ENCODE measurements at places on chromosomes 3 and 15.

GRCh38 chr3:111653766-111654165 is 58.6 kb upstream of the ZBED2 start:
- no peak for DNase-seq

GRCh38 chr15:58292751-58293175 is 139.0 kb upstream of the LIPC start:
- DNase-seq, result no peak

DNA sequence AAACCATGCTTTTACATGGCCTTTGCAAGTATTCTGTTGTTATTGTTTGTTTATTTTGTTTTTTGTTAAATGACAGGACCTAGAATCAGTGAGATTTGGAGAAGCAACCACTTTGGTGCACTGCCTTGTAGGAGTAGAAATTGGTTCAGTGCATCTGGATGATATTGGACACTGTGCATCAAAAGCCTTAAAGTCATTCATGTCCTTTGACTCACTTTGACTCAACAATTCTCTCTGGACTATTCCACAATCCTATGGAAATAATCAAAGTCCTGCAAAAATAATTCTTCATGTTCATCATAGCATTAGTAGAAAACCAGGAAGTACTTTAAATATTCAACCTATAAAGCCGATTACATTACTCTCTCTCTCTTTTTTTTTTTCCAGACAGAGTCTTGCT is 224.8 kb downstream of the ABHD5 start:
- no peak for DNase-seq

DNA sequence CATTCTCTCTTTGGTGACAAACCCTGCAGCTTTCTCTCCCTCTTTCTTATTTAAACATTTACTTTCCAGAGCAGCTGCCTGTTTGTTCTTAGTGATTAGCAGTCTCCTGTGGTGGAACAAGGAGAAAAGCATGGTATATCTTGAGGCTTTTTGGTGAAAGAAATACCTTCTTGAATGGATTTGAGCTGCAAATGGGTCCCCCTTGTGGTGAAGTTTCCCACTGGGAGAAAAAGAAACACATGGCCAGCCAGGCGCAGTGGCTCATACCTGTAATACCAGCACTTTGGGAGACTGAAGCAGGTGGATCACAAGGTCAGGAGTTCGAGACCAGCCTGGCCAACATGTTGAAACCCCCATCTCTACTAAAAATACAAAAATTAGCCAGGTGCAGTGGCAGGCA is 48.3 kb upstream of the ACP3 start:
- DNase-seq, result peak; percentile 14

DNA sequence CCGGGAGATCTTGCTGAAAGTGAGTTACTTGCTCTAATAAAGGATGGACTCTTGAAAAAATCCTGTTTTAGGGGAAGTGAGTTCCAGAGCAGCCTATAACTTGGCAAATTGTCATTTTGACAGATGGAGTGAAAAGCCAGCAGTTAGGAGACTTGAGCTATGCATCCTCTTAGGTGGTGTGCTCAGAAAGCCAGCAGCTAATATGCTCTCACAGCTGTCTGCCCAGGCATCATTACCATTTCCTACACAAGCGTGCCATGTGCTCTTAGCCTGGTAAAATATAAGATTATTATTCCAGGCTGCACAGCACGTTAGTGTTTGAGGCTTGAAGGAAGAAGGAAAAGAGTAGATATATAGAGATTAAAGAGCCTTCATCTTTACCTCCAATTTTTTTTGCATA is 151.0 kb downstream of the CHL1 start:
- DNase-seq, result no peak

- DNase-seq, result no peak
Measured at GRCh38 chr15:50210462-50211157, 28.6 kb downstream of the SLC27A2 start.

DNA sequence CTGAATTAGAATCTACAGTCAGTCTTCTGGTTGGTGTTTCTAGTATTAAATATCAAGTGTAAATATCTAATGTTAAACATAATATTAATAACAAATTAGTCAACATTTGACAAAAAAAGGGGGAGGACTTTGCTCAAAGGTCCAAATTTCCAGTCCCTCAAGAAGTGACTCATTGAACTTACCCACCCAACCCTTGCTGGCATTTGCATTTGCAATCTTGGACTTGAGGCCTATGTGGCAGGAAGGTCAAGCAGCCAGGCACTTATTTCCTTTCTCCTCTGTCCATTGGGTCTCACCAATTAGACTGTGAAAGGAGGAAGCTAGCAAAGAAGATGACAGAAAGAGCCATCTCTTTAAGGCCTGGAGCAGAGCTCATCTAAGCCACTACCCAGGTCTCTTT is 174.0 kb downstream of the THRB start:
- no peak for DNase-seq

DNA sequence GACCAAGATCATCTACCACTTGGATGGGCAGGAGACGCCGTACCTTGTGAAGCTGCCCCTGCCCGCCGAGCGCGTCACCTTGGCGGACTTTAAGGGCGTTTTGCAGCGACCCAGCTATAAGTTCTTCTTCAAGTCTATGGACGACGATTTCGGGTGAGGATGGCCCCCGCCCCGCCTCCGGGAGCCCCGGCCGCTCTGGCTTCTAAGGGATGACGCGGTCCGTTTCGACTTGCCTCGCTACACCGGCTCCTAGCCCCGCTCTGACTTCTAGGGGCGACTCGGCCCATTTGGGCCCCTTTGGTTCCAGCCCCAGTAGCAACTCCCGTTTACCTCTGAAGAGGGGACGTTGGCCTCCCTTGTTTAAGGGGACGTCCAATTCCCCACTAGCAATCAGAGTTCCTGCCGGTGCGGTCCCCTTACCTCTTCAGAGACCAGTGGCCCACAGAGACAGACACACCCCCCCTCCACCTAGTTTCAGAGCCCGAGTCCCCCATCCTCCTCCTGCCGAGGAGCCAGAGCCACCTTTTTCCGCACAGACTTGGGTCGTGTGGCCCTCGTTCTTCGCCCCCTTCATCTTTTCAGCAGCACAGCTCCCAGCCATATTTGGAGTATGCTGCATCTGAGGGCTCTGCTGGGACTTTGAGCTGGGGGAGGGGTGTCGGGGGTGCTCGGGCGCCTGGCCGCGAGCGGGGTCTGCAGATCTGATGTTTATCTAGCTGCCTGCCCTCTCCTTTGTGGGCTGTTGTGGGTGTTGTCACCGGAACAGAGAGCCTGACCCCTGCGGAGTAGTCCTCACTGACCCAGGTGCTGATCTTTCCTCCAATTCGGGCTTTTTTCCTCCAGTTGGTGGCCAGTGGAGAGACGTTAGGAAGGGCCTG is 706 bp downstream of the DVL3 start:
- no peak for DNase-seq

DNA sequence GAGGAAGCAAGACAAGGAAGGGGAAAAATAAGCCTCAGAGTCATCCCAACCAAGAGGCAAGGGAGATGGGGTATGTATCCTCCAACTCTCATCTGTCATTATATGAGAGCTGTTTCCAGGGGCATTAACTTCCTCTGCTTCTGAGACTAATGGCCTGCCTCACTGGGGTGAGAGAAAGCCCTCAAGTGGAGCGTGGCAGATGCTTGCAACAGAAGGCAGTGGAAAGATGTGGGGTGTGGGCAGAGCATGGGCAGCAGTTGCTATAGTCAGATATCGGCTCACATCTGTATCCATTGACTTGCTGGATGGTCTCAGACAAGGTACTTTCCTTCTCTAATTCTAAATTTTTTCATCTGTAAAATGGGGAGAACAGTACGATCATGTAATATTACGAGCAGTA is 81.7 kb upstream of the PLCL2 start:
- DNase-seq, result no peak

DNA sequence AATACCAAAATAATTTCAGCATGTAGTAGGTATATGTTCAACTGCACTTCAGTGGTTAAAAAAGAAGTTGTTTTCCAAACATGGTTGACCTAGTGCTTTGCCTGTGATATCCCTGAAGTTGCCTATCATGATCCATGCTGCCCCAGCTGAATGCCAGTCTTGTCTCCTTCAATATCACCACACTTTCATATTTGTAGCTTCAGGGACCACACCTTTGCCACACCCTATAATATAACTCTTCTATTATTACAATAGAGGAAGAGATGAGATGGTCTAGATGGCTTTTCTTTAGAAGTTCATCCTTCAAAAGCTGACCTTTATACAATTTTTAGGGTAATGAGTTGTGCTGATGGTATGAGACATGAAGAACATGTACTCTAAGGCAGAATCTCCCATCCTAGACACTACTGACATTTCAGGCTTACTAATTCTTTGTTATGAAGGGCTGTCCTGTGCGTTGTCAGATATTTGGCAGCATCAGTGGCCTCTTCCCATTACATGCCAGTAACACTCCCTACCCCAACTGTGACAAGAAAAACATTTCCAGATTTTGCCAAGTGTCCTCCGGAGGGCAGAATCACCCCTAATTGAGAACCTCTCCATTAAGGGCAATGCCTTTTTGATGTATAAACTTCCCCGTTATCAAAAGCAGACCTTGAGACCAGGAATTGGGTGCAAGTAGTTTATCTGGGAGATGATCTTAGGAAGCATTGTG is 76.2 kb upstream of the PLCL2 start:
- DNase-seq, result no peak

DNA sequence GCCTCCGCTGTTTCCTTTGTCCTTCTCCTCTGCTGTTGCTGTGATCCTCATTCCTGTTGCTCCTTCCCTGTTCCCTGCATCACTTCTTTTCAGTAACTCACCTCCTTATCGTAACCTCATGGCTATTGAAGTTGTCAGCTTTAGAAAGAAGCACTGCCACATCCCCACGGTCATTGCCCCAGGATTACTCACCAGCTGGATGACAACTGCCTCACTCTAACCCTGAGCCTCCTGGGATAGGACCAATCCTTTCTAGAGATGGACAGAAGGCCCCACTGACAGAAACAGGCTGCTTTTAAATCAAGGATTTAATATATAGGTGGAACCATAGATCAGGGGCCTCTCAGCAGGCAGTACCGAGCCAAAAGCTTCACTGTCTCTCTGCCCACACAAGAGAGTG is 4.1 kb downstream of the FHIT start:
- no peak for DNase-seq

GRCh38 chr3:56918111-56918568 is 116.4 kb upstream of the ARHGEF3 start:
- DNase-seq, result peak; percentile 19

DNA sequence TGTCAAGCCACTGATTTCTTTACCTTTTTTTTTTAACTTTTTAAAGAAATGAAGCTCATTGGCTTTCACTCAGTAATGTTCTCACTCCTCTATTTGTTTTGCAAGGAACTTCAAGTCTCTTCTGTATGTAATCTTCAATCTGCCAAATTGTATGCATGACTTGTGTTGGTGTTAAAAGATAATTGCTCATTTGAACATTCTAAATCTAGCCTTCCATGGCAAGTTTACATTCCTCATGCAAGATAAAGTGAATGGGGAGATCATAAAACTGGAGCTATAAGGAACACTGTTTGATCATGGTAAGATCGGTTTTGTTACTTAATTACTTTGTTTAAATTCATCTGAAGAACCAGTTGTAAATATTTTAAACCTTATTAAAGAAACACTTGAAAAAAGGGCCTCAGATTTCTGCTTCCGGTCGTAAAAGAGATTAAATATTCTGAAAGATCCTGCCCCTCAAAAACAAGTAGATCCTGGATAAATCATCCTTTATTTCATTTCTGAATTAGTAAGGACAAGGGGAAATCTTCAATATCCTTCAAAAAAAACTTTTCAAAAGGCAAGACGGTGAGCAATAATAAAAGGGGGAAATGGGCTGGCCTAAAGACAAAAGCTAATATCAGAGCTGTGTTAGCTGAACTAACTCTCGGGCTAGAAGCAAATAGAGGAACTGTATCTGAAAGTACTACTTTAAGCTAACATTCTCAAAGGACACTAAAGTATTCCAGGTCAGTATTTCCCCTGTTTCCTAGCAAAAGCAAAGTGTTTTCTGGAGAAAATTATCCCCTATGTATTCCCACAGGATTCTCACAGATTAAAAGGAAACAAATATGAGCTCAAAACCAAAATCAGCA is 107.0 kb upstream of the ATP11B start:
- DNase-seq, result no peak

GRCh38 chr3:168239287-168239686 is 143.6 kb upstream of the GOLIM4 start:
- no peak for DNase-seq

DNA sequence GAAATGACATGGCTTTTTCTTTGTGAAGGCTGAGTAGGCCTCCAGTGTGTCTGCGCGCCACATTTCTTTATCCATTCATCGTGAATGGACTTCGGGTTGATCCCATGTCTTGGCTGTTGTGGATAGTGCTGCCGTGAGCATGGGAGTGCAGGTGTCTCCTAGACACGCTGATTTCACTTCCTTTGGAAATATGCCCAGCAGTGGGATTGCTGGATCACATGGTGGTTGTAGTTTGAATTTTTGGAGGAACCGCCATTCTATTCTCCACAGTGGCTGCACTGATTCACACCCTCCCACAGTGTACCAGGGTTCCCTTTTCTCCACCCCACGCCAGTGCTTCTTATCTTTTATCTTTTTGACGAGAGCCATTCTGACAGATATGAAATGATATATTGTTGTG is 171.7 kb downstream of the NSMCE3 start:
- no peak for DNase-seq

DNA sequence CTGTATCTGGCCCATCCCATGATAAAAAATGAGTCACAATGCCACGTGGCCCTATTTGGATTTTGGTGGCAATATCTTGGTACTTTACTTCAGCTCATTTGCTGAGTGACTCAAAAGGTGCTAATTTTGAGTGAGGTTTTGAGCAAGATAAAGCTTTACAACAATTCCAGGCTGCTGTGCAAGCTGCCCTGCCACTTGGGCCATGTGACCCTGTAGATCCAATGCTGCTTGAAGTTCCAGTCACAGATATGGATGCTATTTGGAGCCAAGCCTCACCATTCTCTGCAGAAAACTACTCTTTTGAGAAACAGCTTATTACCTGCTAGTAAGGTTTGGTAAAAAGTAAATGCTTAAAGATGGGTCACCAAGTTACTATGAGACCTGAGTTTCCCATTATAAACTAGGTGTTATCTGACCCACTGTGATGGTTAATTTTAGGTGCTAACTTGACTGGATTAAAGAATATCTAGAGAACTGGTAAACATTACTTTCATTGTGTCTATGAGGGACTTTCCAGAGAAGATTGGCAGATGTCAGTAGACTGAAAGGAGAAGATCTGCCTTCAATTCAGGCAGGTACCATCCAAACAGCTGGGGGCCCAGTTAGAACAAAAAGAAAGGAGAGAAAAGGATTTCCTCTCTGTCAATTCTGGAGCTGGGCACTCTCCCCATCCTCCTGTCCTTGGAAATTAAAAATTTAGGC is 1083.9 kb downstream of the DIPK2A start:
- DNase-seq, result no peak
